ENCODE measurements at places on chromosomes 4 and X. TPM values are rescaled to one million over a fixed set of nuclear protein-coding genes. Genes with fewer than 3 reads are reported as not detected.

CD40LG gene
- total RNA-seq: not detected

TAF9B gene
- total RNA-seq: 20.9 TPM

PRR32 gene
- not detected for total RNA-seq

PAGE2 gene
- total RNA-seq: not detected

PABPC1L2A gene
- not detected for total RNA-seq

GATA1 gene
- total RNA-seq: not detected

RTL3 gene
- total RNA-seq: 0.55 TPM

STK32B gene
- 4.3 TPM for total RNA-seq

DNA sequence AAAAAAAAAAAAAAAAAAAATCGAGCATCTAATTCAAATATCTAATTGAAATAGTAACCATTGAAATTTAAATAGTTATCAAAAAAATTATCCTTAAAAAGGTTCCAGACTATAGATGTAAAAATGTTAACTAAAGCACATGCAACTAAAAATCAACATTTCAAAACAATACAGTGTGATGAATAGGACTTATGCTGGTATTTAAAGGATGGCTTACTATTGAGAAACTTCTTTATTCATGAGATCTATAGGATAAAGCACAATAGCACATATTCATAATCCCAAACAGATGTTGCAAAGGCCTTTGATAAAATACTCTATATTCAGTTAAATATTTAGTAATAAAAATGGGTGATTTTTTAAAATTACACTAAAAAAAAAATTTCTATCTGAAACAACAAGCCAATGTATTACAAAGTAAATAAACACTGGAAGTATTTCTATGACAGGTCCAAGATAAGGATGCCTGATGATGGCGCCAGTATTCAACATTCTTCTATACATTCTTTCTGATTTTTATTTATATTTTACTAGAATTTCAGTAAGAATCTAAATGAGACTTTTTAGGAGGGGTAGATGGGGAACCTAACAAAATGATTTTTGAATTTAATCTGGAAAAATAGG, 26.3 kb downstream of the DCLK2 start:
- no peak for DNase-seq
- H3K4me3 ChIP-seq: no peak overlapping the region
- H3K36me3 ChIP-seq: no peaks in the 10 kb centered on the region
- no peaks in the 10 kb centered on the region for H3K4me1 ChIP-seq
- H3K27me3 ChIP-seq: no peaks in the 10 kb centered on the region

DNA sequence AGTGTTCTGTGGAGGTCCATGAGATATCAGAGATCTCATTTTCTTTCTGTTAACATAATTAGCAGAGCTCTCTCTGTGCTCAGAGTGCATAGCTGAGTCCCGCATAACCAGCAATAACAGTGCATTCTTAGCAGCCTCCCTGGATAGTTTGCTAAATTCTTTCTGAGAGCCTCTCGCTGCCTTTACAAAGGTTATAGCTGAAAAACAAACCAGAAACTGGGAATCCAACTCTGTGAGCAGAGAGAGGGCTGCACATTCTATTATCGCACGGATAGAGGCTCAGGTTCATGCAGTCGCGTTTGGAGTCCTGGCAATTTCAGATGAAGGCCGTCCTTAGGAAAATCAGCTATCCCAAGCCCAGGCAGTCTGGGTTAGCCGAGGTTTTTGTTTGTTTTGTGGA, 1.2 kb downstream of the ENPP6 start:
- DNase-seq: no peak
- H3K36me3 ChIP-seq: no peaks in the 10 kb centered on the region
- H3K27ac ChIP-seq: no peak overlapping the region
- no peak overlapping the region for H3K4me3 ChIP-seq
- H3K27me3 ChIP-seq: no peaks in the 10 kb centered on the region
- H3K4me1 ChIP-seq: no peaks in the 10 kb centered on the region

- no peaks in the 10 kb centered on the region for H3K4me1 ChIP-seq
- H3K27ac ChIP-seq: no peak overlapping the region
- no peak overlapping the region for H3K4me3 ChIP-seq
- no peaks in the 10 kb centered on the region for H3K36me3 ChIP-seq
These were observed 17.9 kb downstream of the REELD1 start for GRCh38 chr4:146232131-146232722.

DNA sequence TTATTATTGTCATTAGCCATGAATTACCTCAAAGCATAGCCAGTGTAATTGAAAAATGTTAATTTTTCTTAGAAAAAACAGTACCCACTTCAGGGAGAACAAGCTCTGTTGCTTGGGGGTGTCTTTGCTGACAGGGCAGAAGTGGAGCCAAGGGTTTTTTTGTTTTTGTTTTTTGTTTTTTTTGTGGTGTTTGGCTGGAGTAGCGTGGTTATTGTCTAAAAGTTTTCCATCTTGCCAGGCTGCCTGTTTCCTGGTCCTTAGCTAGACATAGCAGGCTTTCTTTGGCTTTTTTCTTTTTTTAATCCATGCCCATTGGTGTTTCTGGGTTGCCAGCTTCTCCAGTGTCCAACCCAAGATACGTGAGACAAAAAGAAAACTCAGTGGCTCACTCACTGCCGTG, 61.5 kb downstream of the CASP3 start:
- H3K4me3 ChIP-seq: no peak overlapping the region
- DNase-seq: no peak
- H3K27me3 ChIP-seq: no peaks in the 10 kb centered on the region
- H3K4me1 ChIP-seq: no peaks in the 10 kb centered on the region

- H3K27me3 ChIP-seq: no peaks in the 10 kb centered on the region
- H3K4me1 ChIP-seq: no peaks in the 10 kb centered on the region
- no peak for DNase-seq
- H3K27ac ChIP-seq: no peak overlapping the region
- no peaks in the 10 kb centered on the region for H3K36me3 ChIP-seq
- H3K4me3 ChIP-seq: no peak overlapping the region
These were observed 410.9 kb downstream of the PDGFC start for GRCh38 chr4:156560701-156561100.

- H3K27me3 ChIP-seq: no peaks in the 10 kb centered on the region
- peaks cover 4% of the 10 kb centered on the region for H3K36me3 ChIP-seq
- peaks cover 9% of the 10 kb centered on the region for H3K4me1 ChIP-seq
- no peak overlapping the region for H3K4me3 ChIP-seq
- H3K27ac ChIP-seq: peak overlapping the region; percentile 86
- DNase-seq: peak; percentile 32
These were observed 838 bp upstream of the PRICKLE3 start for GRCh38 chrX:49187028-49187394.

DNA sequence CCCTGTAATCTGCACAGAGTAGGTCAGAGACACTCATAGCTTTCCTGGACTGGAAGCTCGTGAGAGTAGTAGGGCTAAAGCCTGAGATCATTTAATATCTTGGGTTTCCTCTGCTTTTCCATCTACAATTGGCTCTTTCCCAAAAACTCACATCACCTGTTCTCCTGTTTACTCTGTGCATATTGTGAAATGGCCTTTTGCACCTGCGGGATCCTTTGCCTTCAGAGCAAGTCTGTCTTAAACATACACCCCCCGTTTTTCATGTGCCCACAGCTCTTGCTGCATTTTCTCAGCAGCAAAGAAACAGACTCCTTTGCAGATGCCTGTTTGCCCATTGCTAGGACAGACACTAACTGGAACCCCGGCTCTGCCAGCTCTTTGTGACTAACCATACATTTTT, 608.3 kb upstream of the PCDH10 start:
- no peak overlapping the region for H3K27ac ChIP-seq
- H3K4me3 ChIP-seq: no peak overlapping the region
- H3K4me1 ChIP-seq: no peaks in the 10 kb centered on the region
- DNase-seq: no peak
- H3K27me3 ChIP-seq: no peaks in the 10 kb centered on the region

DNA sequence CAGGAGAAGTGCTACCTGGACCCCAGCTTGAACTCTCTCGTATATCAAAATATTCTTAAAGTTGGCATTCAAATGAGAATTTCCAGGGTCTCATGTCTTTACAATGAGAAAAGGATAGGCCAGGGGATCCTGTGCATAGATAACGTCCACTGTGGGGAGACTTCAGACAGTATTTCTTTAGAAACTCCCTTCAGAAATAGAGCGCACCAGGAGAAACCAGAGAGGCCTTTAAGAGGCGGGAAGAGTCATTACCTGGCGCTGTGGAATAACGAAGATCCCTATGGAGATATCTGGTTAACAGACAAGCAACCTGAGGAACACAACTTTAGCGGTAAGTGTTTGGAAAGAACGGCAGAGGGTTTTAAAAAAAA, 600 bp downstream of the RADX start:
- H3K27me3 ChIP-seq: peaks cover 9% of the 10 kb centered on the region
- H3K4me1 ChIP-seq: no peaks in the 10 kb centered on the region
- H3K27ac ChIP-seq: peak overlapping the region; percentile 51
- DNase-seq: peak; percentile 14

DNA sequence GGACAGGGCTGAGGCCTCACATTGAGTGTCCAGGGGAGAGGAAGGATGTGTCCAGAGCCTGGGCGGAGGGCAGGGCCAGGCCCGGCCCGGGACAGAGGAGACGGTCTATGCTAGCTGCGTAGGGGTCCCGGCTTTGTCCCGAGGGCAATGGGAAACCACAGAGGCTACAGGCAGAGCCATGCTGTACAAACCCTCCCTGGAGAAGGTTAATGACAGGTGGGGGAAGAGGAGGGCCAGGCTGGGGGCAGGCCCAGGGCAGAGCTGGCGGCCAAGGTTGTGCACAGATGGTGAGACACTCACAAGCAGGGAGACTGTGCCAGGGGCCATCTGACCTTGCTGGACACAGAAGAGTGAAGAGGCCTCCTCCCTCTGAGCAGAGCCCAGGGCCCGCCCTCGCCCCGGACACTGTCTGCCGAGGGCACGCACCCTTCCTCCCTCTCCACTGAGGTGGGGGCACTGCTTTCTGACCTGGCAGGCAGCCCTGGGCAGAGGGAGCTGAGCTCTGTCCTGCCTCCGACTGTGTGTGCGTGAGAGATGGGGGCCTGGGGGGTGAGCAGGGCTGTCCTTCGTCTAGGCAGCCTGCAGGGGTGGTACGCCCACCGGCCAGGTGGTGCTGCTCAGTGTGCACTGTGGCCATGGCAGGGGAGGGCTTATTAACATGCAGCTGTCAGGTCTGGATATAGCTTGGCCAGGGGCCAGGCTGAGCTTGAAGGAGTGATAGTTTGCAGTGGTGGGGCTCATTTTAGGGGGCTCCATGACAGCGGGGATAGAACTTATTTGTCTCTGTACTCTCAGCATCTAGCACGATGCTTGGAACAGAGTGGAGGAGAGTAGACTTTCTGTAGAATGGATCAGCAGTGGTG, 75.7 kb upstream of the LRPAP1 start:
- H3K4me1 ChIP-seq: no peaks in the 10 kb centered on the region
- DNase-seq: peak; percentile 44
- H3K36me3 ChIP-seq: no peaks in the 10 kb centered on the region

DNA sequence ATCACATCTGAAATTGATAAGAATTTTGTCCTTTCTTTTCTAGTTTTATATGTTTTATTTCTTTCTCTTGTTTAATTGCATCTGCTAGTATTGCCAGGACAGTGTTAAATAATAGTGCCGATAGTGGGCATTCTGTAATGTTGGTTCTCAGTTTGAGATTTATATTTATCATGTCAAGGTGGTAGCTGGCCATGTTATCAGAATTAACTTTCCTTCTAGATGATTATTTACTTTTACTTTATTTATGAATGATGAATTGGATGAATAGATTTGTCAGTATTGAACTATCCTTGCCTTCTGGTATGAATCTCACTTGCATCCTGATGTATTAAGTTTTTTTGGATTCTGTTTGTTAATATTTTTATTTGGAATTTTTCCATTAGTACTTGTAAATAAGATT, 42.7 kb downstream of the METAP1 start:
- H3K27ac ChIP-seq: no peak overlapping the region
- peaks cover 11% of the 10 kb centered on the region for H3K36me3 ChIP-seq
- no peak overlapping the region for H3K4me3 ChIP-seq
- H3K27me3 ChIP-seq: no peaks in the 10 kb centered on the region
- H3K4me1 ChIP-seq: no peaks in the 10 kb centered on the region
- no peak for DNase-seq

DNA sequence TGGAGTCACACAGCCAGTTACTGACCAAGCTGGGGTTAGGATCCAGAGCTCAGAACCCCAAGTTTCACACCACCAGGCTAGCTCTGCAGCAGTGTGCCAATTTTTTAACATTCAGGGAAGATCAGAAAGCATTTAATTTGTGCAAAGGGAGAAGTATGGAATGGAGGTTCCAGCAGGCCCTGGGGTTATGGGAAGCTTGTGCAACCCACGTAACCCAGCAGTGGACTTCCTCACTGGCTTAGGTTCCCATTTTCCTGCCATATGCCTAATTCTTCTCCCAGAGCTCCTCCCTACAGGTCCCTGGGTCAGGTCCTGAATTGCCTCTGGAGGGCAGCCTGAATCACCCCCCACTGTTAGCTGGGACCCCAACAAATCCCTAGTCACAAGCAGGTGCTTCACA, 14.0 kb downstream of the APLN start:
- H3K4me3 ChIP-seq: no peak overlapping the region
- no peaks in the 10 kb centered on the region for H3K36me3 ChIP-seq
- peaks cover 6% of the 10 kb centered on the region for H3K27me3 ChIP-seq
- H3K4me1 ChIP-seq: no peaks in the 10 kb centered on the region
- DNase-seq: no peak
- no peak overlapping the region for H3K27ac ChIP-seq

DNA sequence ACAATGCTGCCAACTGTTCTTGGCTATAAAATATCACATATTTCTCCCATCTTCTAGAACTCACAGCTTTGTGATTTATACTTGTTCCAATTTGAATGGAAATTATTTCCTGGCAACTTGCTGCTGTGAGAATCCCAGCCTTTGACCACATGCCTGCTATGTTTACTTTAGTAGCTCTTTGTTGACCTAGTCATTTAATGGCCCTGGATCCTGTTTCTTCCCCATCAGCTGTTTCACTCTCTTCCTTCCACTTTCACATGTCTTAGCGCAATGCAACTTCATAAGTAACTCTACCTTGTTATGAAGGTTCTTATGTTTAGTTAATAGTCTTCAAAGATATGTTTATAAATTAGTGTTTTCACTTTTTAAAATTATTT, 1973.6 kb upstream of the AGA start:
- no peak overlapping the region for H3K4me3 ChIP-seq
- no peaks in the 10 kb centered on the region for H3K27me3 ChIP-seq
- no peaks in the 10 kb centered on the region for H3K36me3 ChIP-seq
- no peak overlapping the region for H3K27ac ChIP-seq
- H3K4me1 ChIP-seq: no peaks in the 10 kb centered on the region
- DNase-seq: peak; percentile 29

DNA sequence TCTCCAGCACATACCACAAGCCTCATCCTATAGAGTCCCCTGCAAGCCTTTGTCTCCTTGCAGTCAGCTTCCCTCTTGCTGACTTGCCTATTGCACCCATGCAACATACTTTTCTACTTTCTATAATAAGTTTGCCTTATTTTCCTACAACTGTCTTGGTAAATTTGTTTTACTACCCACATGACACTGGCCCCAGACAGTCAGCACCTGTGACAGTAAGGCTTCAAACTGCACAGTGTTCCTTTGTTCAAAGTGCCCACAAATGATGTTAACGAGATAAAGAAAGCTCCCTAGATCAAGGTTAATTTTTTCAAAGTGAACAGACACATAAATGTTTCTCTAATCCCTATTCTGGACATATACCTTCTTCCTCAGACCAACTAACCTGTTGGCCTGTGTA, 529.1 kb upstream of the PCDH10 start:
- H3K36me3 ChIP-seq: no peaks in the 10 kb centered on the region
- no peak overlapping the region for H3K27ac ChIP-seq
- DNase-seq: no peak
- no peaks in the 10 kb centered on the region for H3K27me3 ChIP-seq
- no peaks in the 10 kb centered on the region for H3K4me1 ChIP-seq

- H3K36me3 ChIP-seq: peaks cover 12% of the 10 kb centered on the region
- H3K27me3 ChIP-seq: no peaks in the 10 kb centered on the region
- H3K4me3 ChIP-seq: no peak overlapping the region
- H3K4me1 ChIP-seq: no peaks in the 10 kb centered on the region
These were observed 43.6 kb downstream of the GUCY1B1 start for GRCh38 chr4:155802190-155802959.

- DNase-seq: no peak
- H3K27ac ChIP-seq: no peak overlapping the region
- H3K36me3 ChIP-seq: no peaks in the 10 kb centered on the region
These were observed 17.5 kb downstream of the MTMR8 start for GRCh38 chrX:64377753-64378152.
